Mesothelial cell of epicardium (in vitro differentiated cells): ENCODE measurements at places on chromosomes 5 and 9. TPM values are rescaled to one million over a fixed set of nuclear protein-coding genes. Genes with fewer than 3 reads are reported as not detected.

The GRM6 gene
- total RNA-seq = not detected in 3 replicates

DNA sequence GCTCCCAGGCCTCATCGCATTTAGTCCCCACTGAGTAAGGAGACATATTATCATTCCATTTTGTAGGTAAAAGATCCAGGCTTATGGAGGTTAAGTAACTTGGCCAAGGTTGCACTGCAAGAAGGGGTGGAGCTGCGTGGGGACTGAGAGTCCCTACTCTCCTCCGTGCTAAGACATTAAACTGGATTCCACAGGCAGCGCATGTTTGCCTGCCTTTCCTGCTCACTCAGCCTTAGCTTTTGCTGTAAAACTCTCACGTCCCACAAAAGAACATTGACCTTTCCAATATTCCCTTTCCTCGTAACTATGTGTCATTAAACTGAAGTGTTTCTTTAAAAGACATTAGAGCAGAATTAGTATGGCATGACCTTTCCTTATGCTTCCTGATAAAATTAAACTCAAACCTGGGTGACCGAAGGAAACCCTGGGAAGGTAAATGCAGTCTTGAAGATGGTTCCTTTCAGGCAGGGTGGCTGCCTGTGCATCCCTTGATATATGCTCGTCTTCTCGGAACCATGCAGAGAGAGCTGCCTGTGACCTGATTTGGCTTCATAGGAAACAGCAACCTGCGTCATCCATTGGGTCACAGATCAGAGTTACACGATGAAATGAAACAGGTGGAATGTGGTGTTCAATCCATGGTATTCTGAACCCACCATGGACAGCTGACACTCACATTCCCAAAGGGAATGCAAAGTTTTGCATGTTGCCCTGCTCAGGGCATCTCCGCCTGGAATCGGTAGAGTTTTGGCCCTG is 85.9 kb downstream of the TMEM252 start:
- DNase-seq = no peak

DNA sequence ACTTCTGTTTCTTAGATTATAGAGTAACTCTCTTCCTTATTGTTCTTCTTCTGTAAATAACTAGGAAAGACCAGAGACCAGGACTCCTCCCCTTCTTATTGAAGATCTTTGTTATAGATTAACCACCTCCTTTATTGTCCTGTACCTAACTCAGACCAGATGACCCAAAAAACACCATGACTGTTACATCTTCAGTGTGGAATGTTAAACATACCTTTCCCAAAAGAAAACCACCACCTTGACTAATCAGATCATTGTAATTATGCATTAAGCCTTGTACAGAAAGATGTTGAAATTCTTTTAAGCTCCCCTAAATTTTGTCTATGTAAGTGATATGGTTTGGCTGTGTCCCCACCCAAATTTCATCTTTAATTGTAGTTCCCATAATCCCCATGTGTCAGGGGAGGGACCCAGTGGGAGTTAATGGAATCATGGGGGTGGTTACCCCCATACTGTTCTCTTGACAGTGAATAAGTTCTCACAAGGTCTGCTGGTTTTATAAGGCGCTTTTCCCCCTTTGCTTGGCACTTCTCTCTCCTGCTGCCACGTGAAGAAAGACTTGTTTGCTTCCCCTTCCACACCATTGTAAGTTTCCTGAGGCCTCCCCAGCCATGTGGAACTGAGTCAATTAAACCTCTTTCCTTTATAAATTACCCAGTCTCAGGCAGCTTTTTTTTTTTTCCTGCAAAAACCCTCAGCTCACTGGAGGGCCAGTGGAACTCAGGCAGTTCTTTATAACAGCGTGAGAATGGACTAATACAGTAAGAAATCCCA is 26.3 kb downstream of the ARSB start:
- no peak for DNase-seq

GRCh38 chr9:130196643-130197042 is 24.4 kb downstream of the NCS1 start:
- no peak for DNase-seq

The PCDHGA7 gene
- 0.33 to 0.43 TPM (median 0.38 TPM) in 3 replicates for total RNA-seq

DNA sequence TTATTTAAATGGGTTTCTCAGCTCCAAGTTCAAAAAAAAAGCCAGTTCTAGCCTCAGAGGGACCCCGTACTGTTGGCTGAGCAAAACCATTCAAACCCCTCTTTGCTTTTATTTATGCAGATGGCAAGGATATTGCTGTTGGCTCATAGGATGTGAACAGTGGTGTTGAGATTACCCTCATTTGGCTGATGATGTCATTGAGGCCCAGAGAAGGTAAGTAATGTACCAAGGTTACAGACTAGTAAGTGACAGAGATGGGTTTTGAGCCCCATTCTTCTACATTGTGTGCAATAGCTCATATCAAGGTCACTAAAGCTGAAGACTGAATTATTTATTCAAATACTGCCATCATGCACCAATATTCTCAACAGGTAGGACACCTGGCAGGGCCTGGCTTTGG is 122.2 kb upstream of the PCA3 start:
- no peak for DNase-seq

DNA sequence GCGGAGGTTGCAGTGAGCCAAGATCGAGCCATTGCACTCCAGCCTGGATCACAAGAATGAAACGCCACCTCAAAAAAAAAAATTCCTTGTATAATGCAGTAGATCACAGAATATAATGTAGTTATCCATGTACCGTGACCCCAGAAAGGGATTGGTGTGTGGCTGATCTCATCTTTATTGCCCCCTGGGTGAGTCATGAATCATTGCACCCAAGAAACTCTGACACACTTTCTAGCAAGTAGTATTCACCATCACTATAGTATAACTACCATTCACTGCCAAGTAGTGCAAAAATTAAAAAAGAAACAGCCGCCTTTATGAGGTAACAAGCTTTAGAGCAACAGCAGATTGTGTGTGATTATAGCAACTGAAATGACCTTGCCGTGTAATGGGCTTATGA is 23.7 kb upstream of the ANKH start:
- no peak for DNase-seq

The DBH gene
- not detected in 3 replicates for total RNA-seq

The CATSPER3 gene
- total RNA-seq = 1.1 to 1.5 TPM (median 1.4 TPM) in 3 replicates

The NME5 gene
- 2.4 to 3.4 TPM (median 2.7 TPM) in 3 replicates for total RNA-seq

DNA sequence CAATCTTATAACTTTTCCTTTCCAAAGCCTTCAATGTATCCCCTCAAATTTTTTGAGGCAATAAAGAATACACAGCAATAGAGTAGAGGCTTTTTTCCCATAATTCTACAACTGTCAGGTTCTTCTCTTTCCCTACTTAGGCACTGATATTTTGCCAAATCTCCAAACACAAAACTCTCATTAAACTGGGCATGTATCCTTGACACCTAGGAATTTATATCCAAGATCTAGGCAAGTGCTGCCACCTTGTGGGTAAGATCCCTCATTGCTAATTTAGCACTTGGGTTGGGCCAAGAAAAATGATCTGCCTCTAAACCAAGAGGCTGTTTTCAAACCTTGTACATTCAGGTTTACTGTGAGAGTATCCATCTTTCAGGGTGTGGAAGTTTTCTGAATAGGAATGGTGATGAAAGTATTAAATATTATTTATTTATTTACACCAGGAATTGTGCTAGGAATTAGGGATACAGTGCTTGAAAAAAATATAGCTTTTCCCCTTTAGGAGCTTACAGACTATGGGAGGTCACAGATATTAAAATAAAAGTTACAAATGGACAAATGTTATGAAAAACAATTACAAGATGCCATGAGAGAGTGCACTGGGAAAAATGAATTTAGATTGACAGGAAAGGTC is 17.6 kb downstream of the TSTD2 start:
- DNase-seq = no peak

DNA sequence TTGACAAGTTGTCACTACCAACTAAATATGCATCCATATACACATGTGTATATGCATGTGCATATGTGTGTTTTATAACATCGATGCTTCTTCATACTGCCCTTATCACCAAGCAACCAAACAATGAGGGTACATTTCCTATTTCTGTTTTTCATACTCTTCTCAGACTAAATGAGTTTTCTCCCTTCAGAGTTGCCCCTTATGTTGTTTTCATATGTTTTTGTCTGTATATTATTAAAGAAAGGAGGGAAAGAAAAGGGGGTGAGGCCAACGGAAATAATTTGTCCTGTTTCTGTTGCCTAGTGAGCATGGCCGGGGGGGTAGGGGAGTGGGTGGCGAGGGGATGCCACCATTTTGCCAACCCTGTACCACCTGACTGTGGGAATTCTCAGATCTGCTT is 28.8 kb upstream of the NFIB start:
- DNase-seq = no peak

- no peak for DNase-seq
Observed at GRCh38 chr5:135492319-135492626, 40.1 kb upstream of the TIFAB start.

GRCh38 chr5:115423541-115423940 is 121.0 kb downstream of the FEM1C start:
- DNase-seq = no peak

The SLC24A2 gene
- total RNA-seq = 0.11 to 0.20 TPM (median 0.20 TPM) in 3 replicates

DNA sequence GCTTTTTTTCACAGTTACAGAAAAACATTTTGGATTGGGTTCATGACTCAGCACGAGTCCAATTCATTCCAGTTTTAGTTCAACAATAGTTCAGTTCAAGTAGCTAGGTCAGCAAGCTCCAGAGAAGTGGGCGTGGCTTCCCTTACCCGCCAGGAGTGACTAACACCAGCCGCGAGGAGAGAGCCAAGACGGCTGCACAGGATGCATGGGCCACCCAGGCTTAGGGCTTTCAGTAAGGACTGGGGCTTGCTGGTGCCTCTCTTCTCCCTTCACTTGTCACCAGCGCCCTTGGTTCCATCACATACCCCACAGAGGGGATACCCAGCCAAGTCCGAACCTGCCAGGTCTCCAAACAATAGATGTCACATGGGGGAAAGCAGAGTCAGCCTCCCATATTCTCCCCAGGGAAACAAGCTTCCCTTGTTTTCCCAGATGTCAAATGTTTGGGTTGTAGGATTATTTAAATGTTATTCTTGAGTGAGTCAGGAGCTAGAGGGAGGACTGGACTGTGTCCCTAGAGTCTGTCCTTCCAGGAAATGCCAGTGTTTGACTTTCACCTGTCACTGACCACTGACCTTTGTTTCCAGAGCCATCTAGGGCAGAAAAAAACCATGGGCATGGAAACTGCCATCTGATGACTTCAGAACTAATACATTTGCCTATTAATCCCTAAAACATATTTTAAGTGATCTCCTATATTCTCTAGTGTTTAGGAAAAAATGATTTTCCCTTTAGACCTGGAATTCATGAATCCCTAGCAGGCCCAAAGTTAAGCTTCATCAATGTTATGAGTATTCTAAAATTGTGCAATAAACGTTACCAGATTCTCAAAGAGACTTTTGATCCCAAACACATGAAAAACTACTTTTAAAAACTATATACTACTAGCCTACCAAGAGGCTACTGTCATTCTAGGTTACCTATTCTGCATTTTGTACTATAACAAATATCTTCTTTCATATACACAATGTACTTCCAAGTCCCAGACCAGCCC is 51.9 kb downstream of the NIPAL4 start:
- no peak for DNase-seq

DNA sequence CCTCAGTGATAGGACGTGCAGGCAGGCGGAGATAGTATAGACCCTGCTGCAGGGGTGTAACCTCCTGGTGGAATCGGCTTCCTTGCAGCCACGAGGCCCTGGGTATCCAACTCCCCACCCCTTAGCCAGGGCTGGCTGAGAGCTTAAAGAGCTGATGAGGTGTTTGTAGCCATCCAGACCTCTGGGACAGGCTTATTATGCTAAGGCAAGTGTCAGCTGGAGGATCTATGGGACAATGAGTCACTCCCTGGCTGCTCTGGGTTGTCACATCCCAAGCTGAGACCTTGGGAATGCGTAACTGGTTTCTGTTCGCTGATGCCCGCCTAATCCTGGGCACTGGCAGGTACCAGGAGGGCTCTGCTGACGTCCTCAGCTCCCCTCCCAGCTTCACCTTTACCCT is 38.9 kb downstream of the DAB2IP start:
- no peak for DNase-seq

- no peak for DNase-seq
Observed at GRCh38 chr5:52799358-52799982, 11.8 kb downstream of the ITGA1 start.

- no peak for DNase-seq
Observed at GRCh38 chr5:9619331-9620092, 10.6 kb downstream of the TAS2R1 start.

- DNase-seq = no peak
Observed at GRCh38 chr9:33172256-33173238, 5.4 kb upstream of the B4GALT1 start.

The LHFPL2 gene
- 41.7 to 43.1 TPM (median 42.1 TPM) in 3 replicates for total RNA-seq

DNA sequence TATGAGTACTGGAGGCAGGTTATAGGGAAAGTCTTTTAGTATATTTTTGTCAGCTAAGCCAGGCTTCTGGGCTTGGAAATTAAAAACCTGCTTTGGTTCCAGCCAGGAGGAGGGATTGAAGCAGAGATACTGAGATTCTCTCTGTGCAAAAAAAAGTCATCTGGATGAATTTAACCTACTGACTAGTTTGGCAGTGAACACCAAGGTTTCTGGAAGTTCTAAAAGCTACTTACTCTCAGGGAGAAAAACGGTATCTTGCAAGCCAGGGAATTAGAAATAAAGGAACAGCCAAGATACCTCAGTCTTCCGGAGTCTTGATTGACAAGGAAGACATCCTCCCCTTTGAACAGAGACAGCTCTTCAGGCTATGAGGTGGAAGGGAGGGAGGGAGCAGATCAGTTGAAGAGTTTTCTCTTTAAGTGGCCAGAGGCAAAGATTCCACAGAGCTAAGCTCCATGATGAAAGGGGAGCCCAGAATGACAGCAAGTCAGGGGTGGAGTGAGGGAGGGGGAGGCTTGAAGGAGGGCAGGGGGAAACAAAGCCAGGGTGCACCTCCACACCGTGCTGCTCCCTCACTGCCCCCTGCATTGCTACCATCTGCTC is 8.3 kb upstream of the ZBTB34 start:
- no peak for DNase-seq
